ENCODE measurements at places on chromosomes 12 and 14.

GRCh38 chr14:46323404-46323762 is 328.2 kb downstream of the RPL10L start:
- no peak for DNase-seq

DNA sequence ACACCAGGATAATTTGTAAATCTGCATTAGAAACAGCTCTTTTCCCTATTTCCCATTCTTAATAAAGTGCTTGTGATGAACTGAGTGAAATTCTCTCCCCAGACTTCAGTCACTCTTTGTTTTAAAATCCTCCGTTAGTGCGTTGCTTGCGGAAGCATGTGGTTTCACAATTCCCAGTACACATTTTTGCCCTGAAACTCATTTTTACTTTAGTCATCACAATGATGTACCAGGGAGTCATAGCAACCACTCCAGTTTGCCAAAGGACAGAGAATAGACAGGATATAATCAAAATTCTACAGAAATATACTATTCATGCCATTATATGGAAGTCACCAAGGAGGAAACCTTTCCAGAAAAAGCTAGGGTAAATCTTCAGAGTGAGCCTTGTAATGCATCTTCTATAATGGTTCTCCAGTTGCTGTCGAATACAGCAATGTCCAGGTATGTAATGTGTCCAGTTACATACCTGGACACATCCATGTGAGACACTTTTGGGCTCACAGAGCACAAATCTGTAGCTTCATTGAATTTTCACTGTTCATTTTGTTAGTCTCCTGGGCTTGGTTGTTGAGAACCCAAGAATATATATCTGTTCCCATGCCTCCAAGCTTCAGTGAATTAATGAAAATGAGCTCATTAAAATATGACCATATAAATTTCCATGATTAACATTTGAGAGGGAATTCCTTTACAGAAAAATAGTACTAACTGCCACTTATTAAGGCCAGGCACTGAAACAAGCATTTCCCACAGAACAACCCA is 57.8 kb downstream of the GPR135 start:
- DNase-seq = no peak

DNA sequence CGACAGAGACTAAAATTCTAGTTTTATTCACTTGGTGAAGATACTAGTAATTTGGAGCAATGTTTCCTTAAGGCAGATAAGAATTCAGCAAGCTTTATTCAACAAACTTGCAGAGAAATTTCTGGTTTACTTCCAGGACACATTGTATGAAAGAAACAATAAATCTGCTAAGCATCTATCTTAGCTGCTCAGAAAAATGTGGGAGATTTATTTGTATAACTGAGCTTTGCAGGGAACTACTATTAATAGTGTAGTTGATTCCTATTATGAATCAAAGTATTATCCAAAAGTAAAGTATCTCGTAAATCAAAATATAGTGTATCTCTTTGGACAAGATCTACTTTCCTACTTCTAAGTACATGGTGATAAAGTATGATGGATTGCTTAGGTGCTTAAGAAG is 239.4 kb upstream of the TMTC1 start:
- no peak for DNase-seq

GRCh38 chr12:13044906-13045299 is 722 bp downstream of the FAM234B start:
- DNase-seq = no peak

- peak; percentile 76 for DNase-seq
These were observed 3.2 kb upstream of the FICD start for GRCh38 chr12:108511633-108512540.

GRCh38 chr12:3101309-3102024 is 24.3 kb downstream of the TSPAN9 start:
- no peak for DNase-seq

DNA sequence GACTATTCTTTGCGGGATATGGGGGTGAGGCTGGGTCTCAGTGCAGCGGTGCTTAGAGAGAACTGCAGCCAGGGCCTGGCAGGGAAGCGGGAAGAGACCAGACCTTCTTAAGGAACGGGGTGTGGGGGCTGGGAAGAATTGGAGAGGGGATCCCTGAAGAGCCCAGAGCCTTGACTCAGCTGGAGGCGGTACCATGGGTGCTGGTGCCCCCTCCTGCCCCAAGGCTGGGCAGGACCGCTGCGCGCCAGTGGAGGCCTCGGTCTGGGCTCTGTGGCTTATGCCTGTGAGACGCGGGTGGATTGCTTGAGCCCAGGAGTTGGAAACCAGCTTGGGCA is 1.3 kb upstream of the RNU7-1 start:
- DNase-seq = no peak

DNA sequence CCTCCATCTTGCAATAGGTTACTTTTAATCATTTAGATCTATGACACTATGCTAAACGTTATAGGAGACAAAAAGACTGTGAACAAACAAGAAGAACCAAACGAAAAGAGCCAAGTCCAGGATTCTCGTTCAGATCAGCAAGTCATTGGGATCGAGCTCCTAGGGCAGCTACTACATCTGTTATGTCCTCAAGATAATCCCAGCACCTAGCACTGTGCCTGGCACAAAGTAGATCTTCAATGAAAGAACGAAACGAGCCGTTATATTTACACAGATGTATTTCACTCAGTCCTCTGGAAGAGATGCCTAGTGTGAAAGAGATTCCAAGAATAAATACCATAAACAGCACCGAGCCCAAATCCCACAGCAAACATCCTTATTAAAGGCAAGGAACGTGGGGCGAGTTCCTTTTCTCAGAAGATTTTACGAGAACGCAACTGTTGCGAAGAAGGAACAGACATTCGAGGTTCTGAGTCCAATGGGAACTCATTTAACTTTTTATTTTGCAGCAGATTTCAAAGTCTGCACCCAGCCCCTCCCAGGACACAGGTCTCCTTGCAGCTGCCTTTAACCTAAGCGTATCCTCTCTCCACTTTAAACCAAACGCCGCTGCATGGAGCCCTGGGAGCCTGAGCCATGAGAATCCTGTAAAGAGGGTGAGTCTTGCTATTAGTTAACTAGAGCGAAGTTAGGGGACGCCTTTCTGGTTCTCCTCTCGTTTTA is 544 bp upstream of the TDP1 start:
- DNase-seq = no peak
